Progenitor cell of endocrine pancreas (in vitro differentiated cells): ENCODE measurements at places on chromosomes 13 and 19.

DNA sequence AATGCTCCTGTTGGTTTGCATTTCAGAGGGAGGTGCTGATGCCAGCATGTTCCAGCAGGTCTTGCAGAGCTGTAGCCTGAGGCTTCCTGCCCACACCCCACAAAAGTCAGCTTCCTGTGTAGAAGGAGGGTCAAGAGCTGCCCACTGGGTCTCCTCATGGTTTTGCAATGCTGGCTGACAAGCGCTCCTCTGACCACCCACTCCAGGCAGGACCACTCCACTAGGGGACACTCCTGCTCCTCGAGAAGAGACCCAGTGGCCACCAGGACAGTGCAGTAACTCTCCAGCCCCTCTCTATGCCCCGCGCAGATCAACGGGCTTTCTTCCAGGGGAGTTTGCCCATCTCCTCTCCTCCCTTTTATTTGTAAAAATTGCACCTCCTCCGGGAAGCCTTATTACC lies 72.9 kb upstream of the UQCRFS1 start:
- DNase-seq: no peak

DNA sequence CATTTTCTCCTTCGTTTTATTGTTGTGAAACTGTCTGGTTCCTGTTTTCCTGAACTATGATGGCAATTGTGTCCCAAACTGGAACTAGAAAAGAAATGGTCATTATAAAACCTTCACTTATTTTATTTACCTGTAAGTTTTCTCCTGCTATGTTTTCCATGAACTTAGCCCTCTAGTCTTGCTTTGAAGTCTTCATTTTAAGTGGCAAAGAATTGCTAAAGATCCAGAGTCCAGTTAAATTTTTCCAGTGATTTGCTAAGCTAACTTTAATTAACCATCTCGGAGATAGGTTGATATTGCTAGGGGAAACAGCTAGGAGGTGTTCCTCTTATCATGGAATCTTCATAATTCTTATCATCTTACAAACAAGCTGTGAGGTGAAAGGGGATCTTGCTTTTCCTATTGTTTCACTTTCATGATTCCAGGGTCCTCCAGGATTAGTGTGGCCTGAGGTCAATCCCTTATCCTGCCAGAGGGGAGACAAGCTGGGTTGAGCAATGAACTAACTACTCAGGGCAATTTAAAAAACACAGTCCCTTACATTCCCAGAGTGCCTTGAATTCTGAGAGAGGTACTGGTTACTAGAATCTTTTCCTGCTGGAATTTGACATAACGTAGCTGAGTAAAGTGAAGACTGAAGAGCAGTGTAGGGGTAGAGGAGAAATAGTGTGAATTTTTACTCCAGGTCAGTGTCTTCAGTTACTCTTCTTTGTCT lies 112.5 kb downstream of the ESD start:
- no peak for DNase-seq

DNA sequence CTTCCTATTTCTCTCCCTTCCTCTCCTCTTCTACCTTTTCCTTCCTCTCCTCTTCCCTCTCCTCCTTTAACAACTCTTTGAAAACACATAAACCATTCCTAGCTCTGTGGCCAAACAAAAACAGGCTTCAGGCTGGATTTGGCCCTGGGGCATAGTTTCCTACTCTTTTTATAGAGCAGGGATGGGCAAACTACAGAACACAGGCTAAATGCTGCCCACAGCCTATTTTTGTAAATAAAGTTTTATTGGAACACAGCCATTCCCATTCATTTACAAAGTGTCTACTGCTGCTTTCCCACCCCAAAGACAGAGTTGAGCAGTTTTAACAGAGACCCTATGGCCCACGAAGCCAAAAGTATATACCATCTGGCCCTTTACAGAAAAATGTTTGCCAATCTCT lies 35.4 kb downstream of the LHFPL6 start:
- DNase-seq: no peak

DNA sequence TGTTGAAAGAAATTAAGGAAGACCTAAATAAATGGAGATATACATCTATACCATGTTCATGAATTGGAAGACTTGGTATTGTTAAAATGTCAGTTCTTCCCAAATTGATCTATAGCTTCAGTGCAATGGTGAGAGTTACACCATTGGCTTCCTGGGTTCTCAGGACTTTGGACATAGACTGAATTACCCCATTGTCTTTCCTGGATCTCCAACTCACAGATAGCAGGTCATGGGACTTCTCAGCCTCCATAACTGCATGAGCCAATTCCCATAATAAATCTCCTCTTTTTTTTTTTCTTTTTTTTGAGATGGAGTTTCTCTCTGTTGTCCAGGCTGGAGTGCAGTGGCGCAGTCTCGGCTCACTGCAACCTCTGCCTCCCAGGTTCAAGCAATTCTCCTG lies 38.7 kb downstream of the CCNE1 start:
- DNase-seq: no peak

DNA sequence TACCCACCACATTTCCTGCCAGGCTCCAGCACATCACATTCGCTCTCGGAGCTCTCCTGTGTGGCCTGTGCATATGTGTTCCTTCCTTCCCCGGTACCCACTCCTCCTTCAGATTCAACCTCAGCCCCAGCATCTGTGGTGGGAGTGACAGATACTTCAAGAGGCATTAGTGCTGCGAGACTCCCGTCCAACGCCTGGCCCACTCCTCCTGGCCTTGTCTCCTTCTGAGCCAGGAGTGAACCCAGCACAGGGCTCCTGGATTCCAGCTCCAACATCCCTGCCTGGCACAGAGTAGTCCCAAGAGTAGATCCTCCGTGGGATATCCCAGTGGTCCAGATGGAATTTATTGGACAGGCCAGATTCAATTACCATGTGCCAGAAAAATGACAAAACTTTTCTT lies 55.9 kb downstream of the SACS start:
- no peak for DNase-seq
